ENCODE measurements at places on chromosomes 1 and 21.

GRCh38 chr1:156391701-156392100 is 22.7 kb downstream of the RHBG start:
- DNase-seq: no peak

GRCh38 chr1:177600936-177601335 is 368.9 kb downstream of the SEC16B start:
- no peak for DNase-seq

DNA sequence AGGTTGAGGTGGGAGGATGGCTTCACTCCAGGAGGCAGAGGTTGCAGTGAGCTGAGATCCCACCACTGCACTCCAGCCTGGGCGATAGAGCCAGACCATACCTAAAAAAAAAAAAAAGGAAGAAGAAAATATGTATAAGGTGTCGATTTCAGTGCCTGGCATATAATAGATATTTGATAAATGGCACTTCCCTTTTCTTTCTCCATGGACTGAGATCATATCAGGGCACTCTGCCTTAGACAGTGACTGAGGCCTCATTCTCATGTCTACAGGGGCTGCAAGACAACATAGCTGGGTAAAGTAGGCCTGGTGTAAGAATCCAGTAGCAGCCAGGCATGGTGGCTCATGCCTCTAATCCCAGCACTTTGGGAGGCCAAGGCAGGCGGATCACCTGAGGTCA is 21.2 kb downstream of the PCAT6 start:
- no peak for DNase-seq

DNA sequence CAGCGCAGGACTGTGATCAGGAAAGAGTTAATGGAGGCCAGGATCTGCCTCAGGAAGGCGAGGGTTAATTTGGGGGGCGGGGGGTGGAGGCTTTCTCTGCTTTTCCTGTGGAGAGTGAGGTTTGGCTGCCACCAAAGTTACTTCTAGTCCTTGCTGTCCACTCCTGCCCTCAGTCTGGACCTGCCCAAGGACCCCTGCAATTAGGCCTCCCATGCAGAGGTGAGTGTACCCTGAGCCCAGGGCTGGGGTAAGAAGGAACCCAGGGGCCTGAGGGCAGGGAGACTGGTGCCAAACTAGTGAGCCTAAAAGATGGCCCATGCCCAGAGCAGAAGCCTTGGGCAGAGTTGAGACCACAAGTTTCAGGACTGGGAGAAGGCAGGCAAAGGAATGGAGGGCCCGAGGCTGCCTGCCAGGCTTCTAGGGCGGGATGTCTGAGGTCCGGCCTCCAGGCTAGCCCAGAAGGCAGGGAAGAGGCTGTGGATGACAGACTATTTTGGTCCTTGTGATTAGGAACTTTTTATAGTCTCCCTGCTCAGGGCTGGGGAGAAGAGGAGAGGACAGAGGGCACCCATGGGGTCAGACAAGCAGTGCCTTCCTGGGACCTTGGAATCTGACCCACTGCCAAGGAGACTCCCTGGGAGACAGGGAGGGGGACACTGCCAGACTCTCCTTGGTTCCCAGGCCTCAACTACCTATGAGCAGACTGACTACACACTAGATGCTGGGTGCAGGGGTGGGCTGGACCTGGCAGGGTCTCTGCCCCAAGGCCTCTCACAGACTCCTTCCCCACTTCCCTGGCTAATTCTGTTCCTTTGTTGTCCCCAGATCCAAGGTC is at the start of gene FAM110D:
Gene FAM110D (plus strand): TSS at position 172 of the 835 bp plus-strand sequence. CDS start 2,213 bp downstream, outside the sequence.
- no peak for DNase-seq

DNA sequence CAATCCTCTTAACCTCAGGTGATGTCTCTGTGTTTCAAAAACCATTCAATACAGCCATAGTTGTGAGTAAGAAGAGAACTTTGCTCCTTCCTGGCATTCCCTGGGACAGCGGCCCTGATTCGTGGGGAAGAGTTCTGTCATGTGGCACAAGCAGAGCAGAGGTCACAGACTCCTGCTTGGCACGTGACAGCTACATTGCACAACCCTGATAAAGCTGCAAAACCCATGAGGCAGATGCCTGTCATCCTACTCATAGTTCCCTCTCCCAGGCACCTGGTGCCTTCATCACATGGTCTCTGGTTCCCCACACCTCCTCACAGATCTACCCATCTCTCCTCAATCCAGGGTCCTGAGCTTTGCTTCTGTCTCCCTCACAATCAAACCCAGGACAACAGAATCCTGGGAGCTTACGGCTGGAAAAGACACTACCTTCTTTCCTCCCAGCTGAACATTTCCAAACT is 70.8 kb downstream of the PLPP3 start:
- no peak for DNase-seq

- DNase-seq: no peak
Observed at GRCh38 chr1:109761227-109762038, 2.3 kb downstream of the EPS8L3 start.

DNA sequence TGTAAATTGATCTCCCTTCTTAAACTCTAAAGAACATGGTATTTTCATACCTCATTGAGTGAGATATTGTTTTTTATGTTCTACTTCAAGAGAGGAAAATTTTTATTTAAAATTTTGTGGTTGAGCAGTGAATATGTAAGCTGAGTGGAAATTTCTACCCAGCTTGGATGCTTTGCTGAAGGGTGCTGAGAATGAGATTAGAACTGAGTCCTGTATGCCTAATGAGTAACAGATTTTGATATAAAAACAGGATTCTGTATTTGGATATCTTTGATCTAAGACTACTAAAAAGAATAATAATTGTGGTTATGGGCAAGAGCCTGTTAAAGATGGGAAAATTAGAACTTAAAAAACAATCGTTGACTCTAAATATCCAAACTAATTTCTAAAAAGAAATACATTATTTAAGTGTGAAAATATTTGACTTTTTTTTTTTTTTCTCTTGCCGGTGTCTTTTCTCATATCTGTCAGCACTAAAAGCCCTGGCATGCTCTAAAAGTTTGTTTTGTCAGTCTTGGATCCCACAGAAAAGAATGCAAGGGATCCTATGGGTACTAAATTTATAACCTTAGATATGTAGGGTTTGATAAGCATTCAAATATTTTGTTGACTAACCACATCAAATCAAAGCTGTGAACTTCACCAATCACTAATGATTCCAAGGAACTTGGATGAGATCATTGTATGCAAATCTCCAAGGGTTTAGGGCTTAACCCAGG is 652.3 kb downstream of the PTPRC start:
- DNase-seq: no peak

GRCh38 chr1:173355281-173356031 is 121.7 kb upstream of the PRDX6 start:
- DNase-seq: no peak

- no peak for DNase-seq
Observed at GRCh38 chr1:27505420-27505680, 15.4 kb upstream of the WASF2 start.
